Bronchus fibroblast of lung (primary cell): ENCODE measurements at places on chromosomes 12 and 14. TPM values are rescaled to one million over a fixed set of nuclear protein-coding genes. Genes with fewer than 3 reads are reported as not detected.

Gene KRT7
- 9.2 and 11.1 TPM in 2 replicates for total RNA-seq

Gene ENDOU
- not detected in 2 replicates for total RNA-seq

Gene TAS2R31
- 0.15 and 0.17 TPM in 2 replicates for total RNA-seq

Gene ANKRD9
- total RNA-seq: 23.2 and 27.9 TPM in 2 replicates

Gene TAS2R43
- 0.15 TPM in 1 of 2 replicates, not detected in the other for total RNA-seq

Gene RNU7-1
- not detected in 2 replicates for total RNA-seq

Gene CLEC4D
- total RNA-seq: not detected in 2 replicates

Gene TAS2R10
- 0.67 TPM in 1 of 2 replicates, not detected in the other for total RNA-seq

Gene LTB4R
- 0.84 and 1.0 TPM in 2 replicates for total RNA-seq

Gene PLEKHD1
- not detected in 2 replicates for total RNA-seq

Gene TAS2R13
- 0.15 and 0.17 TPM in 2 replicates for total RNA-seq

Gene FGF6
- total RNA-seq: not detected in 2 replicates

Gene CMA1
- not detected in 2 replicates for total RNA-seq

Gene NRDE2
- total RNA-seq: 5.6 and 6.6 TPM in 2 replicates

Gene NID2
- total RNA-seq: 85.0 and 94.7 TPM in 2 replicates

Gene SPIC
- not detected in 2 replicates for total RNA-seq

Gene NGB
- total RNA-seq: not detected in 2 replicates
